ENCODE measurements at places on chromosomes 7 and 10.

DNA sequence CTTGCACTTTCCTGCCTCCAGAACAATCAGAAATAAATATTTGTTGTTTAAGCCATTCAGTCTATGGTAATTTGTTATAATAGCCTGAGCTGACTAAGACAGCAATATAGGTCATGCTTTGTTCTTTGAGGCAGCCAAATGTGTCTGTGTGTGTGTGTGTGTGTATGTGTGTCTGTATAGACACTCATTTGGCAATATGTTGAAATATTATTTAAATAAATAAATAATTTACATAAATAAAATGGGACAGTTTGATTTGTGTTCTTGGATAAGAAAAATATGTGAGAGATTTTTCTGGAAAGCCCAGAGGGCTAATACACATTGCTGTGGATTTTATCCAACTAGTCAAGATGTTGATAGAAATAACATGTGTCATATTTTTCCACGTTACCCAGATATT, 140.2 kb downstream of the PTN start:
- DNase-seq = no peak

DNA sequence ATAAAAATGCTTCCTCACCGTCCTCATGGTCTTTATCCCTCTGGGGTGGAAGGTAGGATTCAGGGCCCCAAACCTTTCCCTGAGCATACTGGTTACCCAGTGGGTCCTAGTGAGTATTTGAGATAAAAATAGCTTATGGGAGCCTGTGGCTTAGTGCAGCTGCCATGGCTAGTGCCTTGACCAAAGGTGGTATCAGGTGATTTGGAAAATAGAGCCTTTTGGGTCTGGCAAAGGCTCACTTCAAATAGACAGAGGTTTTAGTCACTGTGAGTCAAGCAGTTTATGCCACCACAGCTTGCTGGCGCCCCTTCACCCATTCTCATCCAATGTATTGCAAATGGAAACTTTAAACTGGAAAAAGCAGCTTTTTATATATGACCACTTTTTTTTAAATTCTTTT, 30.4 kb downstream of the PLAU start:
- no peak for DNase-seq

- DNase-seq = no peak
These were observed 187.9 kb upstream of the INHBA start for GRCh38 chr7:41890631-41891274.

- DNase-seq = no peak
These were observed 94.8 kb downstream of the KCNMA1 start for GRCh38 chr10:77542710-77543259.

All from stimulated activated CD4-positive, alpha-beta T cell treated with anti-CD3 and anti-CD28 coated beads, Interleukin-15, amount 100 ng/mL, for 24 hours (primary cell).